ENCODE measurements at places on chromosomes 12 and 14.

GRCh38 chr12:114238808-114239207 is 167.1 kb downstream of the TBX5 start:
- no peak for DNase-seq

DNA sequence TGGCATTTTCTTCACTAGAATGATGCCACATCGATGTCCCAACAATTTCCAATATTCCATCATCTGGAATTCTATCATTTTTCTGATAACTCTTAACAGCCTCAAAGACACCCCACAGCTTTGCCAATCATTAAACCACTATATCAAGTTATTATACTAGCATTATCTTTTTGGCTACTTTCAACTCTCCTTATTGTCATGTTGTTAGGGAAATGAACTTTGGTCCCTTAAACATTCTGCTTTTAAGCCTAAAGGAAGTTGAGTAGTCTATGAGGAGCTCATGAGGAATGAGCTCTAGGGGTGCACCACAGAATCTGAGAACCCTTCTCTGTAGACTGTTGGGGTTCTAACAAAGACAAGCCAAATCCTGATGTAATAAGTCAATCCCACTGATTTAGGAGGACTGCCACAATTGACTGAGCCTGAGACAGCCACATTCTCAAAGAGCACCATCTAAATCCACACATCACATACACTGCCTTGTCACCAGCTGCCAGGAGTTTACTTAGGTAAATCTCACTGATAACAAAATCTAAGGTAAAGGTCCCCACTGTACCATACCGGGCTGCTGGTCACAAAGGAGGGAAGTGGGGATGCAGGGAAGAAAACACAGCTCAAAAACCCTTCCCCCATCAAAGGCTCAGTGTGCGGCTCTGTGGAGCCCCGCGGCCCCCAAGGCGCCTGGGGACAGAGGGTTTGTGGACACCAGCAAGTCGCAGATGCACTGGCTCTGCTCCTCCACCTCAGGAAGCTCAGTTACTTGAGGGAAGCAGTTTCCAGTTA is 58.2 kb downstream of the SETD3 start:
- no peak for DNase-seq

GRCh38 chr14:88352698-88353097 is 29.6 kb upstream of the KCNK10 start:
- DNase-seq: no peak

DNA sequence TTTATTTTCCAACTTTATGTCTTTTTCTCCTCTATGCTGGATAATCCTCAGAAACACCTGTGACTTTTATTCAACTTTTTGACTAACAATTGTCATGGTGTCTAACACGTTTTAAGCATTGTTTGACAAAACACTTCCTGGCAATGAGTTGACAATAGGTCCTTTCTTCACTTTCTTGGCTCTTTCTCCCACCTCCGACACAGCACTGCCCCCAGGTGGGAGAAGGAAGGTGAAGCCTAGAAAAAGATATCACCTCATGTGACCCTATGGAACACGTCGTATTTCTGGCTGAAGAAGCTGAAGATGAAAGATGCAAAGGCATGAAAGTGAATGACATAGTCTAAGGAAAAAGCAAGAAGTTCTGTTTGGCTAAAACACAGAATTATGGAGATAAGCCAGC is 430.0 kb downstream of the ETNK1 start:
- no peak for DNase-seq

GRCh38 chr12:116773276-116773731 is 35.2 kb downstream of the RNFT2 start:
- no peak for DNase-seq

GRCh38 chr12:108350511-108350910 is 11.4 kb upstream of the CMKLR1 start:
- DNase-seq: no peak

DNA sequence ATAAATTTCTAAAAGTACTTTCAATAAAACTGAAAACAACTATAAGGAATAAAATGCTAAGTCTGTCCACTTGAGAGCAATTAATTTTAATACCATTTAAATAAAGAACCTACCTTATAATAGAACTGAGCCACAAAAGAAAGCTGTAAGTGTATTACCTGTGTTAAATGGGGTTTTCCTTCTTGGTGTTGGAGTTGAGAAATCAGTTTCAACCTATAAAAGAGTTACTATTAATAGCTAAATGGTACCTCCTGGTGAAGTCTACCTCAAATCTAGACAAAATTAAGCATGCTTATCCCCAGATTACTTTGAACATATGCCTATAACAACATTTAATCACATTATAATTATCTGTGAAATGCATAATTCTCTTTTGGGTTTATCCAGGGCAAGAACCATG is 48.8 kb downstream of the MIS18BP1 start:
- DNase-seq: no peak

- DNase-seq: no peak
Measured at GRCh38 chr12:55728186-55728938, 447 bp downstream of the CD63 start.
